Stimulated activated CD8-positive, alpha-beta memory T cell treated with anti-CD3 and anti-CD28 coated beads, Interleukin-7, amount 100 ng/mL, for 4 hours (primary cell): ENCODE measurements at places on chromosomes 4 and X.

- DNase-seq = no peak
These were observed 3.3 kb downstream of the PCDH10 start for GRCh38 chr4:133152330-133152821.

DNA sequence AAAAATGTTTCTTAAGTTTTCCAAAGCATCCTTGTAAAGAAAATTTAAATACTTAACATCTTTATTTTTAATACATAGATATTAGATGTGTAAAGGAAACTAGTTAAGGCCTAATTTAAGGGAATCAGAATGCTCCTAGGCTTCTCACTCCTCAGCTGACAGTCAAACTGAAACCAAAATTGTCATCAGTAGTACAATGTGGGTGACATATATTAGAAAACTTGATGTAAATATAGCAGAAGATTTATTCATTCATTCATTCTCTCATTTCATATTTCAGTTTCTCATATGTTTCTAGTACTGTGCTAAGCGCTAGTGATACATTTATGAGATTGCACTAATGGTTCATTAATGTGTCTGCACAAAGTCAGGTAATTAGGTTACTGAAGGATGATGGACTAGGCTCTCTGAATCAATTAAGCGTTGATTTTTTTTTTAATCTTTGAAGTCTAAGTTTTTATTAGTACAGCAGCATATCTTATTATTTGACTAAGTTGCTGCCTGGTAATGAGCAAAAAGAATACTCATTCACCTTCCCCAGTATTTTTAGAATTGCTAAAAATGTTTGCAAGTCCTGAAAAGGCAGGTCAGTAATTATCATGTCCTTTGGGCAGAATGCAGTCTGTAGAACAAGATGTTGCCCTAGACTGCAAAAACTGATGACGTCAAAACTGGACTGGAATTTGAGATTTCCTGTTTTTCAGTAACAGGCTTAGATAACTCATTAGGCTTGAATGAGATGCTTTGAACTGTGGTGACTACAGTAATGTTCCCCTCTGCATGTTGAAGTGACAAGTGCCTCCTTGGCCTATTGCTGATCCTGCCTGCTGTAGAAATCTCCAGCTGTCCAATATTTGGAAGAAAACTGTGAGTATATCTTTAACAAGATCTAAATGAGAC is 128.7 kb downstream of the ARHGAP24 start:
- no peak for DNase-seq

- DNase-seq = no peak
These were observed 49.3 kb upstream of the SLC7A11 start for GRCh38 chr4:138291431-138291830.

- peak; percentile 17 for DNase-seq
These were observed 32.4 kb downstream of the PRDX4 start for GRCh38 chrX:23699636-23700194.

GRCh38 chr4:74205046-74205445 is 47.1 kb downstream of the MTHFD2L start:
- no peak for DNase-seq

GRCh38 chrX:23908219-23909004 is 606 bp downstream of the CXorf58 start:
- DNase-seq = no peak
